Stimulated activated CD8-positive, alpha-beta memory T cell treated with anti-CD3 and anti-CD28 coated beads, Interleukin-15, amount 100 ng/mL, for 4 hours (primary cell): ENCODE measurements at places on chromosomes 3 and 15.

DNA sequence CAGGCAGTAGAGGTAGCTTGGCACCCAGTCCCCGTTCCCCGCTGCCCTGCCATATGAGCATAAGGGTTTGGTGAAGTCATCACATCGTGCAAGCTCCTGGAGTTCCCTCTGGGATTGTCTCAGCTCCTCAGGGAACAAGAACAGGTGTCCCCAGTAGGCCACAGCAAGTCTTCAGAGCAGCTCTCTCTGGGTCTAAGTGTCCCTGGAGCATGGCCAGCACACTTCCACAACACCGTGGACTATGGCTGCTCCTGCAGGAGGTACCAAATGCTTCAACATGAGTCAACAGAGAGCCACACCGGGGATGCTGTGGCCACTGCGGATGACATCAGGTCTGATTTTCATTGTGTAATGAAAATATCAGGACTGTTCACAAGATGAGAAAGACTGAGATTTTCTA, 23.1 kb downstream of the ABHD6 start:
- no peak for DNase-seq

DNA sequence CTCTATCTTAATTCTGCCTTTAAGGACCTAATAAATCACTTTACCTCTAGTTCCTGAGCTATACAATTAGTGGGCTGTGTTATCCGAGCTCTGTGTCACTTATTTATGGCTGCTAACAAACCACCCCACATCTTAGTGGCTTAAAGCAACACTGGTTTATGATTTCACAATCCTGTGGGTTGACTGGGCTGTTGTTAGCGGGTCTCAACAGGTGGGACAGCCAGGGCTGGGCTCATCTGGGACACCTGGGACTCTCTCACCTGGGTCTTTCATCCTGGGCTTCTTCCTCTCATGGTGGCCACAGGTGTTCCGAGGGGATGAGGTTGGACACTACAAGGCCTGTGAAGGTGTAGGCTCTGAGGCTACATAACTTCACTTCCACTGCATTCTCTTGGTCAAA, 35.8 kb upstream of the CHST2 start:
- DNase-seq: no peak

DNA sequence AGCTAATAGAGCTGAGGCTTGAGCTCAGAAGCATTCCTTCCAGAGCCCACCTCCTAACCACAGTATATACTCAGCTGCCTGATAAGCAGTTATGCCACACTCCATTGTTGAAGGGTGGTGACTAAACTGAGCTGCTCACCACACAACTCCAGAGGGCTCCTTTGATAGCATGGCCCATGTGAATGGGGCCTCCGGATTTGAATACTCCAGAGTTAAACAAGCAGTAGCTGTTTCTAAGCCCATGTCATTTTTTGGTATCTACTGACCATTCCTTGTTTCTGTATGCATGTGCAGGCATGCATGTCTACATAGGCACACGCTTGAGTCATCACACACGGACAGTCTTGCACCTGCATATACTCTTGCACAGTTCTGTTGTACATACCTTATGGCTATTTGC, 28.9 kb downstream of the IGSF10 start:
- DNase-seq: no peak

GRCh38 chr3:12992629-12993516, 80.4 kb downstream of the IQSEC1 start:
- no peak for DNase-seq

DNA sequence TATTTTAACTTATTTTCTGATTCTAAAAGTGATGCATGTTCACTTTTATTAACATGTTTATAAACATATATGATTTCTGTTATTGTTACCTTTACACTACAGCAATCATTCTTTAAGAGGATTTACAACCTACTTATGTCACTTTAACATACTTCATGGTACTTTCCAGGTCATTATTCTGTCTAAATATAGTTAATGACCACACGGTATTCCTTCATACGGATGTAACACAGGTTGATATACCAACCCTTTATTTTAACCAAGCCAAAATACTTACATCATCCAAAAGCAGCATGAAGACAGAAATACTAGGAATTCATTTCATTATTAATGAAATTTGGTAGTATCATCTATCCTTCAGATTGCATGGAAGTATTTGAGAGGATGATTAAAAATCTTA, 18.6 kb downstream of the PIK3R4 start:
- no peak for DNase-seq

GRCh38 chr3:187274977-187275338, 16.6 kb downstream of the MASP1 start:
- DNase-seq: no peak

- DNase-seq: no peak
These were observed 53.1 kb downstream of the SLC30A4 start for GRCh38 chr15:45469441-45469840.

- DNase-seq: no peak
These were observed 223.4 kb upstream of the CGNL1 start for GRCh38 chr15:57152666-57153539.

DNA sequence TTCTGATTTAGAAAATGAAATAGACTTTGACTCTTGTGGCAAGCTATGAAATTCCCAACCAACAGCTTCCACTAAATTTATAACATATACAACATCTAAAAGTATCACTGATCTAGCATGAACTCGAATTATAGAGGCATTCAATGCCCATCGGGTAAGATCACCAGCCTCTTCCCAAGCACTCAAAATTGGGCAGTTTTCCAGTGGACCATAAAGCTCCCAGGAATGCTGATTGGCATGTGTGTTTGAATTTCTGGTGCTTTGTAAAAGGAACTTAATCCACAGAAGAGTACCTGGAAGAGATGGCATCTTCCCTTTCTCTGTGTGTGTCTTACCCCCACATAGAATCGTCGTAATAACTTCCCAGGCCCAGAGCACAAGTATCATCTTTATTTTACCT, 10.0 kb downstream of the LRTM1 start:
- DNase-seq: no peak

- no peak for DNase-seq
These were observed 56.0 kb upstream of the FURIN start for GRCh38 chr15:90812171-90812957.

DNA sequence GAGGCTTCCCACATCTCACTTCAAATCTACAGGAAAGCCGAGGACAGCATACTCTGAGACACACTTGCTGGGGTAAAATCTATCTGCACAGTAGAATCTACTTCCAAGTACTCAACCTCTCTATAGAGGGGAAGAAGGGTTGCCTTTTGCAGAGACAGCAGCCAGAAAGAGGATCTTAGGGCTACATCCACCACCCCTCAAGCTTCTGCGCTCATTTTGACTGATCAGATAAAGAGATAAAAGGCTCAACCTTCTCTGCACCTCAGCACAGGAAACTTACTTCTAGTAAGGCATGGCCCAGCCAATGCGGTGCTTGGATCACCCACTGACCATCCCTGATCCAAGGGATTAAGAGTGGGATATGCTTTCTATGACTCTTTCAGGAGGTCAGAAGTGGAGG, 6.9 kb upstream of the SLC9A9 start:
- no peak for DNase-seq

DNA sequence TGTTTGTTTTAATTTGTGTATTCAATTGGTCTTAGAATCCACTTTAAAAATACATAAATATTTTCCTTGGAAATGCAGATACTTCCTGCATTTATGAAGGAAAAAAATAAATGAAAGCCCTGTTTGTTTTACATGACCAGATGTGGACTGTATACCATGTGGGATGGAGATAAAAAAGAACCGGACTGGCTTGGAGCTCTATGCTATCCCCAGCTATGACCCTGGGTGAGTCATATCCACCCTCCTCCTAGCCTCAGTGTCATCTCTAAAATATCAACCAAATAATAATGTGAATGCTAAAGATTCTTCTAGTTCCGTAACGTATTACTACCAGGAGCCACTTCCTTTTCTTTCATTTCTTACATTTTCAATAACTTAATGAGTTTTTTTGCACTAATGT, 44.5 kb upstream of the PDZRN3 start:
- no peak for DNase-seq
